ENCODE measurements at places on chromosomes 4 and X. TPM values are rescaled to one million over a fixed set of nuclear protein-coding genes. Genes with fewer than 3 reads are reported as not detected.

Gene ADH1B
- 0.65 TPM for total RNA-seq

Gene SHROOM3
- total RNA-seq: 4.2 TPM

Gene ANXA10
- total RNA-seq: 1.8 TPM

Gene USP27X
- total RNA-seq: 2.6 TPM

Gene EPGN
- not detected for total RNA-seq

Gene SMPX
- total RNA-seq: not detected

Gene SYTL5
- total RNA-seq: 1.4 TPM

Gene TRIM75
- not detected for total RNA-seq
